ENCODE measurements at places on chromosomes 1 and 21. TPM values are rescaled to one million over a fixed set of nuclear protein-coding genes. Genes with fewer than 3 reads are reported as not detected.

- H3K4me1 ChIP-seq: no peaks in the 10 kb centered on the region
- peaks cover 13% of the 10 kb centered on the region for H3K27me3 ChIP-seq
- DNase-seq: no peak
- H3K4me3 ChIP-seq: no peak overlapping the region
- no peaks in the 10 kb centered on the region for H3K36me3 ChIP-seq
- H3K27ac ChIP-seq: no peak overlapping the region
These were observed 17.7 kb downstream of the IVL start for GRCh38 chr1:152926091-152926490.

DNA sequence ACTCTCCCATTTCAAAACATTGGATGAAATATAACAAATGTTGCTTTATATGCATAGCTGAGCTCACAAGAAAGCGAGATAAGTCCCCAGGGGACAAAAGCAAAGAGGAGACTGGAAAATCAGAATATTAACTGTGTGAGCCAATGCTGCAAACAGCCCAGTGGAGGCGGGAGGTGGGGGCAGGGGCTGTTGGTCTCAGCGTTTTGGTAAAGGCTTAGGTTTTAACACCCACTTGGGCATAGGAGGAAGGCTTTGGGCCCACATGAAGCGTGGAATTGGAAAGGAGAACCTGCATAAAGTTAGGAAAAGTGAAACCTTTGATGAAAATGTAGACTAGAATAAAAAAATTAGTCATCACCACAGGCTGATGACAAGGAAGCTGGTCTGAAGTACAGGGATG, 30.2 kb upstream of the SMIM12 start:
- DNase-seq: no peak
- peaks cover 4% of the 10 kb centered on the region for H3K36me3 ChIP-seq
- no peak overlapping the region for H3K27ac ChIP-seq
- H3K4me3 ChIP-seq: no peak overlapping the region

DNA sequence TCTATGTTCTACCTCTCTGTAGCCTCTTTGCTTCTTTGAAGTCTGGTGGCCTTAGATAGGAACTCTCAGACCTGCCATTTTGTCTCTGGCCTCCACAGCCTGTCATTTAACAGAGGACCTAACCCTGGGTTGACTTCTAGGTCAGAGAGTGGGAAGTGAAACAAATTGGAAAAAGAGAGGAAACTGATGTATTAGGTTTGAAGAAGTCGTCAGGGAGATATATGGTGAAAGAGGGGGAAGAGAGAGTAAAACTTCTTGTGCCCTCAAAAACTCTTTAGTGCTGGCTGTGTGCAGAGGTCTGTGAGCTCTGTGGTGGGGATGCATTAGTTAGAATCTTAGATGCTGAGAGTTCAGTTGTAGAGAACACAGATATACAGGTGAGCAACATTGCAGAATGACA, 30.2 kb upstream of the CD1D start:
- no peaks in the 10 kb centered on the region for H3K27me3 ChIP-seq
- no peak for DNase-seq
- peak overlapping the region; percentile 21 for H3K27ac ChIP-seq
- peaks cover 14% of the 10 kb centered on the region for H3K4me1 ChIP-seq
- H3K4me3 ChIP-seq: peak overlapping the region; percentile 78
- H3K36me3 ChIP-seq: peaks cover 1% of the 10 kb centered on the region

DNA sequence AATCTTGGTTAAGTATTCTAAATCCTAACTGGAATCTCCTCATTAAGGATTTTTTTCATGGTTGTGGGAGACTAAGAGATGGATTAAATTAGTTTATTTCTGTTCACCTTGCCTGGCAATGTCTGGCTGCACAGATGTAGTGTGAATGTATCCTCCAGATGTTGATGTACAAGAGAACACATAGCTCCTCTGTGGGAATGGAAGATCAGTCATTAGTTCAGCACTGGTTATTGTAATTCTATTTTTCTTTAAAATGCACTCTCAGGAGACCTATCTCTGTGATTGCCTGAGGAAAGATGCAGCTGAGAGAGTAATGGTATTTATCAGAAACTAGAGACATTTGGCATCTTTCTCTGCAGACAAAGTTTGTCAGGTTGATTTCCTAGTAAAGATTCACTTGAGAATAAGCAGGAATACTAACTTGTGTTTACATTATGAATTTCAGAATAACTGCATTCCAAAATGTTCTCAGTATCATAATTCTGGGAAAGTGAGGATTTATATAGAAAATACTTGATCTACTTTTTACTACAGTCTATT, 178.6 kb downstream of the GIPC2 start:
- H3K4me3 ChIP-seq: no peak overlapping the region
- no peak overlapping the region for H3K27ac ChIP-seq
- H3K27me3 ChIP-seq: peaks cover 6% of the 10 kb centered on the region
- H3K4me1 ChIP-seq: no peaks in the 10 kb centered on the region

GRCh38 chr1:113765306-113766230, 6.3 kb upstream of the PHTF1 start:
- H3K4me1 ChIP-seq: peaks cover 28% of the 10 kb centered on the region
- H3K4me3 ChIP-seq: no peak overlapping the region
- DNase-seq: no peak

DNA sequence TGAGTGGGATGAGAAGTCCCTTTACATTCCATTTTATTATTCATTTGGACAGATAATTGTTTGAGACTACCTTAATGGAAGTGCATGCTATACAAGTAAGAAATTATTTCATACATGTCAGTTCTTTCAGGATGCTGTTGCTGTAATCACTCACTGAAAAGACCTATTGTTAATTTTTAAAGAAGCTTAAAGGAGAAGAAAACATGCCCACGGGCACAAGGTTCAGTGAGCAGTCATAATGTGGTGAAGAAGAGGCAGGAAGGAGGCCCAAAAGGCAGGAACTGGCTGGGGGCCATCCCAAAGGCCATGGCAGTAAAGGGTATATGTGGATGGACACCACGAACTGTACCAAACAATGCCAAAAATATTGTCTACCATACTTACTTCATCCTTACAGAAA, 206.0 kb downstream of the LYPLAL1 start:
- H3K27ac ChIP-seq: no peak overlapping the region
- H3K4me1 ChIP-seq: no peaks in the 10 kb centered on the region
- H3K4me3 ChIP-seq: no peak overlapping the region
- DNase-seq: no peak
- no peaks in the 10 kb centered on the region for H3K27me3 ChIP-seq

DNA sequence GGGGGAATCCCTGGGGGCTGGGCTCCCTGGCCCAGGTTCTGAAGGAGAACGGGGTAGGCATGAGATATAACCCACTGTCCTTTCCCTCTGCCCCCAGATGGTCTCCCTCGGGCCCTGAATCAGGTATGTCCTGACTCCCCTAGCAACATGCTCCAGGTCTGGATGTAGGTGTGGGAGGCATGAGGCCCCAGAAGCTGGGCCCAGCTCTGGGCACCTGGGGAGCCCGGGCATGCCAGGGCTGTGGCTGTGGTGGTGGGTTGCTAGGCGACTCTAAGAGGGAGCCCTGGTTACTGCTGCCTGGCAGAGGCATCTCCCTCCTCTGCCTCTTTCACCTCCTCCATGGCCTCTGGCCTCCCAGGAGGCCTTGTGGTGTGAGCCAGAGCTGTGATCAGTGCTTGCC, 16.2 kb downstream of the FOXO6 start:
- no peak for DNase-seq
- H3K27me3 ChIP-seq: peaks cover 53% of the 10 kb centered on the region
- H3K4me3 ChIP-seq: no peak overlapping the region
- no peaks in the 10 kb centered on the region for H3K36me3 ChIP-seq
- H3K27ac ChIP-seq: no peak overlapping the region

DNA sequence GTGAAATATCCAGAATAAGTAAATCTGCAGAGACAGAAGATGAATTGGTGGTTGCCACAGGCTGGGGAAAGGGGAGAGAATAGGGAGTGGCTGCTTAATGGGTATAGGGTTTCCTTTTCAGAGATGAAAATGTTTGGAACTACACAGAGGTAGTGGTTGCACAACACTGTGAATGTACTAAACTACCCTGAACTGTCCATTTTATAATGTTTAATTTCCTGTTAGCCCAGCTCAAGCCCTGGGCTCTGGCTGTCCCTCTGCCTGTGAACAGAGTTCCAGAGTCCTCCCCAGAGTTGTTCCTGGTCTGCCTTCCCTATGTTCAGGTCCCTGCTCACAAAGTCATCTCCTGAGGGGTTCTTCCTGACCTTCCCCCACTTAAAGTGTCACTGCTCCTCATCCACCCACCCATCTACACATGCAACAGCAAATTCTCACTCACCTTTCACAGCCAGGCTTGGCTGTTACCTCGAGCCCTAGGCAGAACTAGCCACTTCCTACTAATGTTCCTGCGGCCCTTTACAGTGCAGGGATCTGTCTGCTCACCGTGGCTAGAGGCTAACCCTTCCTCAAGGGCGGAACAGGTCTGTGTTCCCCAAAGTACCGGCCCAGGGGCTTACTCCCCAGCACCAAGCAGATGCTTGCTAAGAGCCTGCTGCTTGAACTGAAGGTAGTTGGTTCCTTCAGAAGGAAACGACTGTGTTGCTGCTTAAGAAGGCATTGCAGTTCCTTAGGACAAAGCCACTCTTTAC, 22.4 kb downstream of the DHCR24 start:
- no peak overlapping the region for H3K27ac ChIP-seq
- no peak overlapping the region for H3K4me3 ChIP-seq
- peaks cover 29% of the 10 kb centered on the region for H3K36me3 ChIP-seq
- H3K27me3 ChIP-seq: no peaks in the 10 kb centered on the region
- H3K4me1 ChIP-seq: no peaks in the 10 kb centered on the region

DNA sequence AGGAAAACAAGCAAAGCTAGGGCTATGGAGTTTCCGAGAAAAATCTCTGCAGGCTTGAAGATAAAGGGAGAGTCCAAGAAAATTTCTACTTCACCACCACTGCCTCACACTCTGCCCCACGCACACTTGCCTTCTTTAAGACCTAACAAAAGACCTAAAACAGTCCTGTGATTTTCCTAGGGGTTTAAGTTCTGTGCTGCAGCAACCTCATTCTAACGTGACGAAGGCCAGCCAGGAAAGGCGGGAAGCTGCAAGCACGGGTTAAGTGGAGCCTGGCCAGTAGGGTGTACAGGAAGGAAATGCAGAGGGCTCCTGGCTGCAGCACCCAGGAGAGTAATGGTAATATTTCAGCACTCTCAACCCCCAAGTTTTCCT, 1.5 kb downstream of the SPATA6 start:
- H3K4me1 ChIP-seq: peaks cover 31% of the 10 kb centered on the region
- DNase-seq: no peak
- peak overlapping the region; percentile 94 for H3K4me3 ChIP-seq
- no peak overlapping the region for H3K27ac ChIP-seq
- no peaks in the 10 kb centered on the region for H3K27me3 ChIP-seq
- H3K36me3 ChIP-seq: no peaks in the 10 kb centered on the region

- no peaks in the 10 kb centered on the region for H3K27me3 ChIP-seq
- DNase-seq: no peak
- no peak overlapping the region for H3K4me3 ChIP-seq
- no peaks in the 10 kb centered on the region for H3K4me1 ChIP-seq
- H3K36me3 ChIP-seq: no peaks in the 10 kb centered on the region
These were observed 138.8 kb downstream of the ROR1 start for GRCh38 chr1:63912643-63913042.

GRCh38 chr1:72693899-72694298, 411.6 kb upstream of the NEGR1 start:
- no peaks in the 10 kb centered on the region for H3K4me1 ChIP-seq
- no peaks in the 10 kb centered on the region for H3K27me3 ChIP-seq
- no peak overlapping the region for H3K27ac ChIP-seq
- DNase-seq: no peak
- H3K36me3 ChIP-seq: no peaks in the 10 kb centered on the region
- H3K4me3 ChIP-seq: no peak overlapping the region

DNA sequence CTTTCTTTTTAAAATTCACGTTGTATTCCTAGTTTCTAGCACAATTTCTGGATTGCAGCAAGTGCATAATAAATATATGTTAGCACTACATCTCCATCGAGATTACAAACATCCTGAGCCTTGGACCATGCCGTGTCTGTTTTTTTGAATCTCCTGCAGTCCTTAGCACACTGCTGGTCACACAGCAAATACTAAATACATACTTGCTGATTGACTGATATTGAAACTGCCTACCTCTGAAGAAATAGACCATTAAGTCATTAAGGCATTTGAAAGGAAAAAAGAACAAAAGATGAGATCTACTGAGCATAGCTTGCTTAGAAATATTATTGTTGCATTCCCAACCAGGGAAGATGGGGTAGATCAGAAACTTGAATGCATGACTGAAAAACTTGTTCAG, 369.1 kb downstream of the PTBP2 start:
- DNase-seq: no peak
- peaks cover 3% of the 10 kb centered on the region for H3K36me3 ChIP-seq
- no peaks in the 10 kb centered on the region for H3K27me3 ChIP-seq

DNA sequence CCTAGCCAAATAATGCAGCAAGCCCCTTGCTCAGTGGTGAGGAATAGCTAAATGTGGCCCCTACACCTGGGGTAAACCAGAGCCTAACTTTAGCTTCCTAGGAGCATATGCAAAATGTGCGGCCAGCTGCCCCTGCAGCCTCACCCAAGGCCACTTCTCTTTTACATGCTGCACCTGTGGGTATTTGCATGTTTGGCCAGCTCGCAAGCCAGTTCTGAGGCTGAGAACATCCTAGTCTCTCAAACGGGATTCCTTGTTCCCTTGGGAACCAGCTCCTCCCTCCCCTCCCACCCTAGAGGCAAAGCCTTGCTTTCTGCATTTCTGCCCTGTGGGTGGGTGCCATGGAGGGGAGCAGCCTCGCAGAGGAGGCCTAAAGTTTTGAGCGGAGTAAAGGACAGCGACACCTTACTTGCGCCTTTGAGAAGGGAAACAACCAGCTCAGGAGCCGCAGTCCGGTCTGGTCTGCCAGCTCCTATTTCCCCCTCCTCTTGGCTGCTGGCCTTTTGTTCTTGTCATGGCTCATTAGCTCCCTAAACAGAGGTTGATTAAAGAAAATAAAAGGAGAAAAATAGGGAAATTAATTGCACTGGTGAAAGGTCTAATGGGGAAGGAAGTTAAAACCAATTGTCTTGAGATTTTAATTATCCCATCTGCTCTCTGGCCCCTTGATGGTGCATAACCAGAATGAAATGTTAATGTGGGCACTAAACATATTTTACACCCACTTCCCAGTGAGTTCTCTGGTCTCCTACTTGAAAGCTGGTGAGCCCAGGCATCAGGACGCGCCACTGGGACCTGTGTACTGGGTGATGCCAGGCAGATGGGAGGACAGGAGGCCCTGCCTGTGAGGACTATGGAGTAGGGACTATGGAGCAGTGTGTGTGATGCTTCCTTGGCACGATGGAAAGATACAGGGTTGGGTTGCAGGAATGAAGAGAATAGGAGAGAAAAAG, 68.7 kb downstream of the TEX35 start:
- no peak overlapping the region for H3K4me3 ChIP-seq
- no peaks in the 10 kb centered on the region for H3K36me3 ChIP-seq
- DNase-seq: no peak
- peak overlapping the region; percentile 59 for H3K27ac ChIP-seq

DISP1 gene
- total RNA-seq: 1.6 TPM

NPHS2 gene
- total RNA-seq: not detected

TMEM125 gene
- 0.30 TPM for total RNA-seq

SPRR2A gene
- not detected for total RNA-seq

C1orf141 gene
- total RNA-seq: not detected

CFAP74 gene
- total RNA-seq: 0.31 TPM

RORC gene
- total RNA-seq: 0.12 TPM
